ENCODE measurements at places on chromosomes 1 and 21.

DNA sequence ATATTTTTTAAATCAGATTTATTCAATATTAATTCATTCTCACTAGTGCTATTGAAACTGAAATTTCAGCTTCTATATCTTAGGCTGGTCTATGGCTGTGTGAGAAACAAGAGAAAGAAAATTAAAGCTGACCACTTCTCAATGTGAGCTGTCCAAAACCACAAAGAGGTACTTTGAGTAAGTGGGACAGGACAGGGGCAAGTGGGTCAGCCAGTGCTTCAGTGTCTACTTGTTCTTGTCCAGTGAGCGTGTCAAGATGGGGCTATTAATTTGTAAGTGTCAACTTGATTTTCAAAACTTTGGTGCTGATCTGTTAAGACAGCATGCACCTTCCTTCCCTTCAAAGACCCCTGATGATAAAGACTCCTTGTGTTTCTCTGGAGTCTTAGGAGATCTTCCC, 533.9 kb downstream of the PLPP3 start:
- DNase-seq = no peak

- DNase-seq = no peak
Observed at GRCh38 chr1:85137660-85138059, 63.2 kb downstream of the SYDE2 start.

- DNase-seq = no peak
Observed at GRCh38 chr1:230855886-230856285, 12.4 kb downstream of the C1orf198 start.

GRCh38 chr1:179217943-179218507, 11.5 kb downstream of the ABL2 start:
- no peak for DNase-seq

DNA sequence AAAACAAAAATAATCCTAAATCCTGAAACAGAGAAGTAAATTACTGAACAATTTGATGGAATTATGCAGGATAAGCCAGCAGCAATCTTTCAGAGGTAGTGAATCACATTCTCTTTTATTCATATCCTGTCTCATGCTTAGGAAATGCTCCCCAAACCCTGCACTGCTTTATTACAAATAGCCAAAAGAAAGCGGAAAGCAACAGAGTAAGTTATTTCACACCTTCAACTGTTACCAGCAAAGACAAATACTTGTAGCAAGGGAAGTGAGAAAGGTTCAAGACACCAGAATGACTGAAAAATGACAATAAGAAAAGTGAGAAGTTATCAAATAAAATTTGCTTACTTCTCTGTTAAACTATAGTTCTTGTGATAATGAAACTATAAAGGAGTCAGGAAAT, 6.2 kb downstream of the ZRANB2 start:
- DNase-seq = no peak

DNA sequence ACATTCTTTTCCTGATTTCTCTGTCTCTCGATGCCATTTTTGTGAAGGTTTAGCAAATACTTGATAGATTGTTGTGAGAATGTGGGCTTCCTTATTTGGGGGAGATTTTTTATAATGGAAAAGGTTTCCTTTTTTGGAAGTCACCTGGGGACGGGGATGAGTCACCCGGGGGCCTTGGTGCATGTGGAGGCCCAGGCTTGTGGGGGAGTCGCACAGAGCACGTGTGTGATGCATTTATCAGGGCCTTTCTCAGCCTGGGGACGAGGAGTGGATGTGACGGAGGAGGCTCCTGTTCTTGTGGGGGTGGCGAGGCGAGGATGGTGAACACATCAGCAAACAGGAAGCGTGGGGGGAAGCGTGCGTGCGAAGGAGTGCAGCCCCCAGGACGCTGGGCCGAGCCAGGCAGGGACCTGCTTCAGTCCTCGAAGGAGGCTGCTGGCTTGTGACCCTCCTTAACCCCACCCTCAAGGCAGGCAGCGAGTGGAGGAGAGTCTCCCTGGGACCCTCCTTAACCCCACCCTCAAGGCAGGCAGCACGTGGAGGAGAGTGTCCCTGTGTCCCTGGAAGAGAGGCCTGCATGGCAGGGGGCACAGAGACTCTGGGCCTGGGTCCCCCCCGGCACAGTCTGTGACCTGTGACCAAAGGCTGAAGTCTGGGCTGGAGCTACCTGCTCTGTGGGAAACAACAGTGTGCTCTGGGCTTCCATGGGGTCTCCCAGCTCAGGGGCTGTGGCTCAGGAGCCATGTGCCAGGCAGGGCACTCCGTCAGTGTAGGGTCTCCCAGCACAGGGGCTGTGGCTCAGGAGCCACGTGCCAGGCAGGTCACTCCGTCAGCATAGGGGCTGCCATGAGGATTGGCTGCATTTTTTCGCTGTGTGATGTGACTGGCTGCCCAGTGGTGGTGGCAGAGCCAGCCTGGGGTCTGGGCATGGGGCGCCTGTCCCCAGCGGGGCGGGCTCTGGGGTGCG, 57.2 kb downstream of the AGPAT3 start:
- peak; percentile 61 for DNase-seq

DNA sequence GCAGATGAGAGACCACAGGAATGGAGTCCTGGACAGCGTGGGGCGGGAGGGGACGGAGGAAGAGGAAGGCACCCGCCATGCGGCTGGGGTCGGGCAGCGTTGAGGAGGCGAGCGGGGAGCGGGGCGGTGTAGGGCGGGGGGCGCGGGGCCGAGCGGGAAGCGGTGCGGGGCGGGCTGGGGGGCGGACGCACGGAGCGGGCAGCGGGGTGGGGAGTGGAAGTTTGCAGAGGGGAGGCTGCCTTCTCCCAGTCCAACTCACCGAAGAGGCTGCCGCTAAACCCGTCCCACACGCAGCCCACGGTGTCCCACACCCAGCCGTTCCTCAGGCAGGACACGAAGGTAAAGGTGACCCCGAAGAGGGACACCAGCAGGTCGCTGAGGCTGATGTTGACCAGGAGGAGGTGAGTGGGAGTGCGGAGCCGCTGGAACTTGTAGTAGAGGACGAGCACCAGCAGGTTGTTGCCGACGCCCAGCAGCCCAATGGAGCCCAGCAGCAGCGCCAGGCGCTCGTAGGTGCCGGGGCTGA, 483 bp downstream of the CHML start:
- peak; percentile 43 for DNase-seq

- no peak for DNase-seq
Observed at GRCh38 chr1:199152676-199153075, 513.8 kb downstream of the PTPRC start.

DNA sequence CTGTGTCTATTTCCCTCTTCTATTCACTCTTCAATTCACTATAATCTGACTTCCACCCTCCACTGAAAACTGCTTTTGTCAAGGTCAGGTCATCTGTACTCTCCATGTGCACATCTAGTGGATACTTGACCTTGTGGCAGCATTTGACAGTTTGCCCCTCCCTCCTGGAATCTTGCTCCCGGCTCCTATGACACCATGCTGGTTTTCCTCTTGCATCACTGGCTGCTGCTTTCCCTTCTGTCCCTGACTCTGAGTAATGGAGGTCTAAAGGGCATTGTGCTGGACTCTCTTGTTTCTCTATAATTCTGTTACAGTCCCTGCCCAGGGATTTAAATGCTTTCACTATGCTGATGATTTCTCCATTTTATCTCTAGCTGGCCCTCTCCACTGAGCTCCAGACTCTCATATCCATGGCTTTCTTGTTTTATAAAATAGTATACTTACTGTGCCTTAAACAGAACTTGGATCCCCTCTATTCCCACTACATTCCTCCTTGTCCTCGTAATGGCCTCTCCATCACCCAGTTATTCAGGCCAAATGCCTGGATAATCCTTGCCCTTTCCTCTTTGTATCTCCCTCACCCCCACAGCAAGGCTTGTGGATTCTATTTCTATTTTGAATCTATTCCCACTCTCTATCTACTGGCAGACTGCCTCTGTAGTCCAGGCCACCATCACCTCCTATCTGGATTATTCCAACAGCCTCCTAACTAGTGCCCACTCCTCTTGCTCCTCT, 36.8 kb upstream of the PODN start:
- no peak for DNase-seq

DNA sequence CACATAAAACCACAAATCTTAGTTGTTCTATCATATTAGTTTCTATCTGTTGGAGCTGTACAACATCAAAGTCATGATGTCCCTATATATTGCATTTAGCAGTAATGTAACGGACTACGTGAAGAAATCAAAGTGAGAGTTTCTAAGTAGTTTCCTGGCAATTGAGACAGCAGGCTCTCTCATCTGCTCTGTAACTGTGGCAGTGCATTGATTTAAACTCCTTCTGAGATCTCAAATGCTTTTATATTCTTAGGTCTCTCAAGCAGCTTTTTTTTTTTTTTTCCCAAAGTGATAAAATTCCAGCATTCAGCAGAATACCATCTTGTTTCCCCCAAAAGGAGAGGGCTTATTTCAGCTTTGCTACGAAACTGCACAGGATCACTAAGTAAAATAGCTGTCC, 480.1 kb downstream of the PTBP2 start:
- DNase-seq = no peak

DNA sequence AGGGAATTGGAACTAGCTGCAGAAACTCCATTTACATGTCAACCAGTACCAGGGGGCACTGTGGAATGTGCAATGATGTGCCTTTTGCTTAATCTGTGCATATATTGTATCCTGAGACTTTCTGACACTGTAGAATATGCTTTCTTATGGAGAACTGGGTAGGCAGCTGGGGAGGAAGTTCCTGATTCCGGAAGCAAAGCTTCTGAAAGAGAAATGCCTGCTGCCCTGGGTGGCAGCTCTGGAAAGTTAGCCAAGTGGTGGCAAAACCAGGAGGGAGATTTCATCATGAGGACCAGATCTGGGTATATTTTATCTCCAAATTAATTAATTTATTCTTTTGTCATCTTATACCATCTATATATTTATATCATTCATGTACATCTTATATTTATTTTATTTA, 116.7 kb downstream of the XCL2 start:
- DNase-seq = no peak

DNA sequence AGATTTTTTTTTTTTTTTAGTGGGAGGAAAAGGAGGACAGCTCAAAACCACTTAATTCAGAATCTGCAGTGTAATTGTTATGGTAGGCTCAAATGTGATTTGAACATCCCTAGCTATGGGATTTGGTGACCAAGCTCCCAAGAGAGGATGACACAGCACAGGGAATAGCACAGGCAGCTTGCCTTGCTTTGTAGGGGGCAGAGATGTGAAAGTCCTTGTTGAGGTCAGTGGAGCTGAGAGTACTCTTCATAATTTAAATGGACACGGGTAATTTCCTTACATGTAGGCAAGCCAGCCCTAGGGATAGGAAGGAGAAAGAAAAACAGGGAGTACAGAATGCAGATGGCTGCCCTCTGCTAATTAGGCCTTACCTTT, 3.2 kb upstream of the UCK2 start:
- no peak for DNase-seq

GRCh38 chr1:240455228-240455821, 156.6 kb downstream of the GREM2 start:
- DNase-seq = no peak

- no peak for DNase-seq
Observed at GRCh38 chr1:245325922-245326795, 171.4 kb downstream of the KIF26B start.

DNA sequence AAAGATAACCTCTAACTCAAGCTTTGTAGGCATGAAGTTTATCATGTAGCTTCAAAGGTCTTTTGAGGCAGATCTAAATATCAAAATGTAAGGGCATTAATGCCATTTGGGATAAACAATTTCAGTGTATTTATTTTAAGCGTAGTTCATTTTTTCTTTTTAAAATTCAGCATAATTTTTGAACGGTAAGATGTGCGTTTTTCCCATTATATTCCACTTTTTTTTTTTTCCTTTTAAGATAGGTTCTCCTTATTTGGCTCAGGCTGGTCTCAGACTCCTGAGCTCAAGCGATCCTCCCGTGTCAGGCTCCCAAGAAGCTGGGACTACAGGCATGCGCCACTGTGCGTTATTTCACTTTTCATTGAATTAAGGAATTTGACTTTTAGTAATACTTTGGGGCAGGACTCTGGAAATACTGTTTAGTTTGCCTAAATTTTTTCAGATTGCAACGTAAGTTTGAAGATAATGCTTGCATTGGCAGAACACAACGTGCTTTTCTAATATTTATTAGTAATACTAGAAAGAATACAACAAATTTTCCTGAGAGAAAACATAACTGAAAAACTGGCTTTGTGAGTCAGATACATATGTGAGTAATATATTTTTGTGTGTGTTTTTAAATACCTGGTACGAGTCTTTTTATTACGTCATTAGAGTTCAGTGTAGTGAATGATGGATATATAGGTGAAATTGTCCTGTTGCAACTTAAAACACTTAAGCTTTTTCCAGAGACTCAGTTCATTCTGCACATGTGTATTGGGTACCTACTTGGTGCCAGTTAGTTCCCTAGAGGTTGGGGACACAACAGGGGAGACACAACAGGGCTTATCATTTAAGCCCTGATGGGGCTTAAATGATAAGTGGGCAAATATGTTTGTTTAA, 2.2 kb downstream of the RALGPS2 start:
- no peak for DNase-seq

DNA sequence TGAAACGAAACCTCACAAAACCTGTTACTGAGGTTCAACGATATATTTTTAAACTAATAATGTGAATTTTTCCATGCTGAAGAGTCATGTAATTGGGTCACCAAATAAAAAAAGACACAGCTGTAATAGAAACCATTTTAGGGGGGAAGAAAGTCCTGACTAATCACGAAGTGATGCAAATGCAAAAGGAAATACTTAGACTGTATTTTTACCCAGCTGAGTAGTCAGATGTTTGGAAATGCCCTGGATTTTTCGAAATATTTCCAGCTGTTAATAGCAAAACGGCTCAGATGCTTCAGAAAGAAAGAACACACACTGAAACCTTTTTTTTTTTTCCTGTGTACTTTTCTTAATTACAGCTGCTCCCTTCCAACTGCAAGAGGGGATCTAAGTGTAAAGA, 210.3 kb downstream of the SETD4 start:
- DNase-seq = no peak

DNA sequence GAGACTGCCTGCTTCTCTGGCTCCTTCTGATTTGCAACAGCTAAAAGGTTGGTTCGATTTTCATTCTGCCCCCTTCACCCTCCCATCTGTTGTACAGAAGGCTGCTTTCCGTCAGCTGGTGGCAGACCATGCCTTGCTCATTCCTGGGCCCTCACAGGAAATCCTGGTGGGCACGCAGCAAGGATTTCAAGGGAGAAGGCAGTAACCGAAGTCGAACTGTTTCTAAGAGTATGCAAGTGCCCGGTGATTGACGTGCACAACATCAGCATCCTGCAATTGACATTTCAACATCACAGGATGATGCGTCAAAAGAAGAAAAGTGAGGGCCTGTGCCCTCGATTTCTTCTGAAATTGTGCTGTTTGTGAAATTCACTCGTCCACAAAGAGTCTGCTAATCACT, 83.8 kb downstream of the PLPP3 start:
- DNase-seq = no peak

DNA sequence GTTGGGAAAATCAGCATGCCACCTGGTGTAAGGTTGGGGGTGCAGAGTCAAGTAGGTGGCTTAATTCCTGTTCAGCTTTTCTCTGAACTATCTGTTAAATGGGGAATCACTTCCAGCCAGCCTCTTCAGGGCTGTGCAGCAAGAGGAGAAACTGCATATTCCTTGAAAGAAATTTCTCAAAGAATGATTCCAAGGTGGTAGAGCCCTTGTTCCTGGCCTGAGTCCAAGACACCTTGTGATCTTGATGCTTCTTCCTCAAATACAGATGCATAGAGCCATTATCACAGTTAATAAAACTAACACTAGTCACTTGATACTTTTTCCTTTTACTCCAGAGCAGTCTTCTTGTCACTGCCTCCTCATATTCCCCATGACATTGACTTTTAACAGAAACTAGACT, 5.2 kb downstream of the TXLNA start:
- no peak for DNase-seq
